Cardiac septum (tissue), 1 donor: ENCODE measurements at places on chromosomes 6 and 20. TPM values are rescaled to one million over a fixed set of nuclear protein-coding genes. Genes with fewer than 3 reads are reported as not detected.

- no peak for DNase-seq
Observed at GRCh38 chr20:30598460-30599230, 658.8 kb upstream of the DEFB115 start.

DNA sequence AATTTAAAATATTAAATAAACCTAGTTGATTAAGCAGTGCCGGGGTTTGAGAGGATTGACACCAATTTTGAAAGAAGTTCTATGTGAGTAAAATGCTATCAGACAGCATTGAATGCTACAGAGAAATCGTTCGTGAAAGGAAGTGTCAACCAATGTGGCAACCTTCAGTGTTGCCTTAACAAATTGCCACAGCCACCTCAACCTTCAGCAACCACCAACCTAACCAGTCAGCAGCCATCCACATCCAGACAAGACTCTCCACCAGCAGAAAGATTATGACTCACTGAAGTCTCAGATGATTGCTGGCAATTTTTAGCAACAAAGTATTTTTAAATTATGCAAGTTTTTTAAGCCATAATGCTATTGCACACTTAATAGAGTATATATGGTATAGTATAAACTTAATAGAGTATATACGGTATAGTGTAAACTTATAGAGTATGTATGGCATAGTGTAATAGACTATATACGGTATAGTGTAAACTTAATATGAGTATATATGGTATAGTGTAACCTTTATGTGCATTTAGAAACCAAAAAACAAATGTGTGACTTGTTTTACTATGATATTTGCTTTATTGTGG lies 65.3 kb upstream of the ID4 start:
- no peak for DNase-seq

GRCh38 chr6:33315793-33316602 lies 1.5 kb downstream of the ZBTB22 start:
- DNase-seq: no peak

MUCL3 gene
- total RNA-seq: not detected

RHAG gene
- not detected for total RNA-seq
